GM23248 (cell line): ENCODE measurements at places on chromosomes 4 and X. TPM values are rescaled to one million over a fixed set of nuclear protein-coding genes. Genes with fewer than 3 reads are reported as not detected.
A peak's percentile ranks its signal among the peaks of the same experiment; 100 is the strongest.

WDR45 gene
- total RNA-seq, result 78.5 and 91.9 TPM in 2 replicates

COL25A1 gene
- total RNA-seq, result 0.13 TPM in 1 of 2 replicates, not detected in the other

CSAG3 gene
- total RNA-seq, result not detected in 2 replicates

DNA sequence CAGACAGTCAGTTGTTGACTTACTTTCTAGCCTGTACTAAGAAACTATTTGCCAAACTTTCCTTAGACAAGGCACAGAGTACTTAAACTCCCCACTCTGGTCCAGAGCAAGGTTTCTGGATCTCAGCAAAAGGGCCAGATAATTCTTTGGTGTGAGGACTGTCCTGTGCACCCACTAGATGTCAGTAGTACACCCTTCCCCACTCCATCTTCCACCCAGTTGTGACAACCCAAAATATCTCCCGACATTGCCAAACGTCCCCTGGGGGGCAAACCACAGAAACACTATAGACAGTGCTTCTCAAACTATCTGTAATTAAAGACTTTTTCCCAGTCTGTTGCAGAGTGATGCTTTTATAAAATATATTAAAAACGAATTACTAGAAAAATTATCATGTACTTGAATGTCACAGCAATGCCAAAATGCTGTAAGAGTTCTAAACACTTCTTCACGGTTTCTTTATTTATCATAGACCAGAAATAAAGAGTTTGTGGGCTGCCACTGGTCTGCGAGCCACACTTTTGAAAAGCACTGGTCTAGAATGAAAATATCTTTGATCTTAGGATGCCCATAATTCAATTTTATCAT, 203.5 kb downstream of the PRDM5 start:
- no peaks in the 10 kb centered on the region for H3K36me3 ChIP-seq
- no peak overlapping the region for H3K27ac ChIP-seq
- H3K4me1 ChIP-seq, result no peaks in the 10 kb centered on the region
- DNase-seq, result peak; percentile 65

- H3K27ac ChIP-seq, result no peak overlapping the region
- H3K4me3 ChIP-seq, result no peak overlapping the region
- no peaks in the 10 kb centered on the region for H3K27me3 ChIP-seq
- H3K36me3 ChIP-seq, result no peaks in the 10 kb centered on the region
Observed at GRCh38 chr4:80137631-80138030, 59.7 kb upstream of the PRDM8 start.

- no peak overlapping the region for H3K27ac ChIP-seq
- H3K27me3 ChIP-seq, result no peaks in the 10 kb centered on the region
- peak; percentile 49 for DNase-seq
- H3K36me3 ChIP-seq, result no peaks in the 10 kb centered on the region
- H3K4me3 ChIP-seq, result peak overlapping the region; percentile 71
Observed at GRCh38 chr4:174135936-174136406, 147.5 kb downstream of the FBXO8 start.

GRCh38 chr4:2832309-2832980, 11.2 kb upstream of the ADD1 start:
- H3K4me3 ChIP-seq, result no peak overlapping the region
- H3K4me1 ChIP-seq, result peaks cover 3% of the 10 kb centered on the region; the same call in 1 of the 2 replicates
- H3K27ac ChIP-seq, result no peak overlapping the region
